Motor neuron (in vitro differentiated cells): ENCODE measurements at places on chromosomes 3 and 15. TPM values are rescaled to one million over a fixed set of nuclear protein-coding genes. Genes with fewer than 3 reads are reported as not detected.

DNA sequence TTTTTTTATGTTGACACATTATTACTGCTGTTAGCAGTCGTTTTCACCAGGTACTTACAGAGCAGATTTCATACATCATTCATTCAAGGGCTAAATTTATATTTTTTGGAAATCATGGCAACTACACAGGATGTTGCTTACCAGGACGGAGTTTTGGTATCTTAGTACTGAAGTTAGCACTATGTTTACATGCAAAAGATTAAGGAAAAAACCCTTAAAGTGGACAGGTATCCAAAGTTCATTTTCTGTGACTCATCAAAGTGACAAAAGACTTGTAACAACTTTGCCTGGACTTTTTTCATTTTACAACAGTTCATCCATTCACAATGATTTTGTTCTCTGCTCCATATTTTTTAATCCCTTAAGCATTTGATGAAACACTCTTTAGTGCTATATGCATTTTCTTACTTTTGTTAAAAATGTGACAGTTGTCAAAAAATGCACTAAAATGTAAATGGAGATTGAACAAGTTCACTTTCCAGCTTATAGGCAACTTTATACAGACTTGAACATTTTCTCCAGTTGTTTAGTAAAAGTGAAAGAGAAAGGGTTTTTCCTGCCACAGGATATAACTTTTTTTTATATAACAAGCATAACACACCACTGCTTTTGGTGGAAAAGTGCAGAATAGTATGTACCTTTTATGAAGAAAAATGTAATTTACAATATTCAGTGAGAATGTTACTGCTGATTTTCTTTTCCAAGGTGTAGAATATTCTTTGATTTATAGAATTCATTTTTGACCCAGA lies 104.1 kb downstream of the STT3B start:
- ATAC-seq, result no peak

- ATAC-seq, result no peak
Observed at GRCh38 chr3:169173231-169173630, 490.3 kb downstream of the MECOM start.

DNA sequence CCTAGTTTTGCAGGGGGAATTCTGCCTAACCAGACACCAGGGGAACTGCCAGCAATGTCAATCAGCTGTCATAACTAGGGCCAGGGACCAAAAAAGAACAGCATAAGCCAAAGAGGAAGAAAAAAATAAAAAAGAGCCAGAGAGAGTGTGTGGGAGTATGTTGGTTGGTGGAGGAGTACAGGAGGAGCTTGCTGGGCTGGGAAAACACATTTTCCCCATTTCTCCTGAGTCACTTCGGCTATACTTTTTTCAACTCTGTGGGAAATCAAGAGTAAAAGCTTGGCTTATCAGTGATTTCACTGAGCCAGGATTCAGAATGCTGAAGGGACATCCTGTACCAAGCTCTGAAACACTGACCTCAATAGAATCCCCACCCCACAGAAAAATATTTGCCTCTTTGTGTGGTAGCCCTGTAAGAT lies 144.7 kb upstream of the DPH6 start:
- ATAC-seq, result no peak

DNA sequence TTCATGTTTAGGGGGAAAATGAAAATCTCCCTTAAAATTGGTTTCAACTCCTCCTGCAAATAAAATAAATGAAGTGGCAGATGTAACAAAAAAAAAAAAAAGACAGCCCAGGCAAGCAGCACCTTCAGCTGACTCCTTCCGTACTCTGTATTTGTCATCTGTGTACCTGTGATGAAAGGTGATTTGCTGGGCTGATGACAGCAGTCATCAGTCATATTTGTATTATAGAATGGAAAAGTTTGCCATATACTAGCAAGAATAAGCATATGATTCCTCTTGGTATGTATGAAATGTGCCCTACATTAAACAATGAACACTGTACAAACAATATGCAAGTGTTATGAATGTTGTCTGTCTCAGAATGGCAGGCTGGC lies 44.1 kb upstream of the WWTR1 start:
- no peak for ATAC-seq

Gene RPL4
- total RNA-seq, result 4,583 and 5,023 TPM in 2 replicates

- ATAC-seq, result no peak
Observed at GRCh38 chr3:136725468-136725867, 26.7 kb downstream of the STAG1 start.

GRCh38 chr15:25170781-25171110 lies 216.0 kb downstream of the SNRPN start:
- no peak for ATAC-seq

Gene ILDR1
- total RNA-seq, result 0.19 TPM in 1 of 2 replicates, not detected in the other

GRCh38 chr15:39323706-39324105 lies 257.2 kb upstream of the THBS1 start:
- ATAC-seq, result no peak

- ATAC-seq, result no peak
Observed at GRCh38 chr3:100602506-100603444, 6.6 kb upstream of the ADGRG7 start.

Gene SLC22A13
- total RNA-seq, result 0.27 and 0.67 TPM in 2 replicates

DNA sequence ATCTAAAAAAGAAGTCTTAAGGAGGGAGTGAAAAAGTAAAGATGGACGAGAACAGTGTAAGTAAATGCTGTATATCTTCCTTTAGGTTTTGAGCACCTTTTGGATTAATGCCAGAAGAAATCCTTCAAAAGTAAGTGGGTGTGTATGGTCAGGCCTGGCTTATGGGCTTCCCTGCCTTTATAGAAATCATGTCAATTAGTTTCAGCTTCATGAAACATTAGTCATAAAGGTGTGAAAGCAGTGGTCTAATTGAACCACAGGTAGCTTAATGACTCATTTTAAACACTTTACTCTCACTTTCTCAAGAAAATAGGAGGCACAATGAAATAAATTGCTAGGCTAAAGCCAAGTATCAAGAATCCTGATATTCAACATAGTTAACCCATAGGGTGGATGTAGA lies 467.4 kb upstream of the DPPA4 start:
- no peak for ATAC-seq

Gene SLC51A
- total RNA-seq, result 3.1 and 4.1 TPM in 2 replicates

Gene RETNLB
- total RNA-seq, result not detected in 2 replicates

GRCh38 chr15:70575231-70576226 lies 187.8 kb downstream of the UACA start:
- ATAC-seq, result no peak

- ATAC-seq, result no peak
Observed at GRCh38 chr3:61518590-61518989, 42.8 kb upstream of the PTPRG start.

- peak; percentile 19 for ATAC-seq
Observed at GRCh38 chr15:50066202-50066601, 52.8 kb downstream of the ATP8B4 start.

DNA sequence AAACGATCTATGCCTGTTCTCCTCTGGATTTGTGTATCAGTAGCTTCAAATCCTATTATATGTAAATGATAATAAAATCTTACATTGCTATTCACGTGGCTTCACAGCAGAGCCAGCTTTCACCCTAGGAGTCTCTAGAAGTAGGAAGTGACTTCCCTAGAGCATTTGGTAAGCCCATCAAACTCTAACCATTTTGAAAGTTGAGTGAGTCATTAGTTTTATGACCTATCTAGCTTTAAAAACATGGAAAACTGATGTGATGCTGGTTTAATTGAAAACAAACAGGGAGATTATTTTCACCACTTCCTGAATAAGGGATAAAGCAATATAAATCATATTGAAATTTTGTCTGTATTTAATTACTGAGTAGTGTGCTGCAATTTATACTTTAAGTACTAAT lies 275.2 kb downstream of the EPHA6 start:
- ATAC-seq, result no peak

DNA sequence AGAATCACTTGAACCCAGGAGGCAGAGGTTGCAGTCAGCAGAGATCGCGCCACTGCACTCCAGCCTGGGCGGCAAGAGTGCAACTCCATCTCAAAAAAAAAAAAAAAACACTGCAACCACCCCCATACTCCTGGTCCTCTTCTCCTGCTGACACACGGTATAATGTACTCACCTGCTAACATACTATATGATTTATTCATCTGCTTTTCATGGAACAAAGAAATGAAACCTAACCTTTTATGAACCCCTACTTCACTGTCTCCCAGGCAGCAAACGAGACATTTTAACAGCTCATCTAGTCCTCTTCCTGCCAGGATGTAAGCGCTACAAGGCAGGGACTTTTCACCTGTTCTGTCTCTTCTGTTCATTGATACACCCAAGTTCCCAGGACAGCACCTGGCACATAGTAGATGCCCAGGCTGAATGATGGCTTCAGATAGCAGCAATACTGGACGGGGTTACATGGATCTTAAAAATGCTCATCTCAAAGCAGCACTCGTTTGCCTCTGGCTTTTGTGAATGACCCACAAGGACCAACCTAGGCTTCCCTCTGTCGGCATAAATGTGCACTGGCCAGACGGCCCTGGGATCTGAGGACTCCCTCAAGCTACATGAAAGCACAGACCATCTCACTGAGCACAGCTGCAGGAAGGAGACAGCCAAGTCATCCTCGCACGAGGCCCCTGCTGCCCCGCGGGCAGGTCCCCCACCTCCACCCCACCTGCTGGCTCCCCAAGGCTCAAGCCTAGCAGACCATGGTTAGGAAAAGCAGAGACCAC lies 20.3 kb downstream of the XXYLT1 start:
- peak; percentile 25 for ATAC-seq

- no peak for ATAC-seq
Observed at GRCh38 chr15:59543721-59544547, 67.6 kb upstream of the GCNT3 start.

GRCh38 chr3:146191051-146191450 lies 30.1 kb upstream of the PLOD2 start:
- no peak for ATAC-seq

DNA sequence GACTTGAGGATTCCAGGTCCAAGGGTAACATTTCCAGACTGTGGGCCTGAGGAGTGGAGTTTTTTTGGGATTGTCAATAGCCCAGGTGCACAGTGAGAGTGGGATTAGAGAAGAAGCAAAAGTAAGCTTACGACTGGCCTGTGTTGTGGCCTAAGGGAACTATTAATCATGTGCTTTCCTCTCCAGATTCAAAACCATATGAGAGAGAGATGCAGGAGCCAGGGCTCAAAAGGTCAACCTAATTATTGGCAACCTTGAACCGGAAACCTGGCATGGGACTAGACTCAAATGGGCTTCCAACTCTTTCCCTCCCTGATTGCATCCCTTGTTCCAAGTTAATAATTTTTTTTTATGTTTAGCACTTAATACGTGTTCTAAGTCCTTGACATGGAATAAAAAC lies 242.1 kb upstream of the THRB start:
- no peak for ATAC-seq

DNA sequence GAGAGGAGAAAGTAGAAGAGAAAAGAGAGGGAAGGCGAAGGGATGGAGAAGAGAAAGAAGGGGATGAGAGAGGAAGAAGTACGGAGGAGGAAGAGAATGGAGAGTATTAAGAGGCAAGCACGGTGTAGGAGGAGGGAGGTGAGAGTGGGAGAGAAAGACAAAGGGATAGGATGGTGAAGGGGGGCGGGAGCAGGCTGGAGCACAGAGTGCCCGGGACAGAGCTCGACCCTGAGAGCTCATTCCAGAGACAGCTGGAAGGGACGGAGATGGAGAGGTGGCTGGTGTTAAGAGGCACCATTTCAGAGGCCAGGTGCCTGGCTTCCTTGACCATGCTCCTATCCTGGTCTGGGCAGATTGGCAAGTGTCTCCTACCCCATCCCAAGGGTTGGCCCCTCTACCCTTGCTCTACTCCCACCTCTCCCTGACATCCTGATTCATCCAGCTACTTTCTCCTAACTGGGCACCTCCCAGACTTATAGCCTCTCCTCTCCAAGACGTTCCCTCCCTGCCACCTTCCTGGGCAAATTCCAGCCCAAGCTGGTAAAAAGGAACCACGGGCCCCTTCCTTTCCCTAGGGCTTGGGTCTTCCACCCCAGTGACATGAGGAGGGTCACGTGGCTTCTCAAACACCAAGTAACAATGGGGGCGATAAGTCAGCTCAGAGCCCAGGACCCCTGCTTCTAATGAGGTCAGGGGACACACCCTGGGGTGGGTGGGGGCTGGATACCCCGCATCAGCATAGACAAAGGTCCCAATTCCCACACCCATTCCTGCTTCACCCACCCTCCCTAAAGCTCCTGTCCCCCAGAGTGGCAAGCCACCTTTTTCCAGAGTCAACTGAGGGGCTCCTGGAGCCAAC lies 1.1 kb downstream of the CLCN2 start:
- ATAC-seq, result no peak

GRCh38 chr3:56980243-56980642 lies 80.2 kb upstream of the SPATA12 start:
- ATAC-seq, result no peak

DNA sequence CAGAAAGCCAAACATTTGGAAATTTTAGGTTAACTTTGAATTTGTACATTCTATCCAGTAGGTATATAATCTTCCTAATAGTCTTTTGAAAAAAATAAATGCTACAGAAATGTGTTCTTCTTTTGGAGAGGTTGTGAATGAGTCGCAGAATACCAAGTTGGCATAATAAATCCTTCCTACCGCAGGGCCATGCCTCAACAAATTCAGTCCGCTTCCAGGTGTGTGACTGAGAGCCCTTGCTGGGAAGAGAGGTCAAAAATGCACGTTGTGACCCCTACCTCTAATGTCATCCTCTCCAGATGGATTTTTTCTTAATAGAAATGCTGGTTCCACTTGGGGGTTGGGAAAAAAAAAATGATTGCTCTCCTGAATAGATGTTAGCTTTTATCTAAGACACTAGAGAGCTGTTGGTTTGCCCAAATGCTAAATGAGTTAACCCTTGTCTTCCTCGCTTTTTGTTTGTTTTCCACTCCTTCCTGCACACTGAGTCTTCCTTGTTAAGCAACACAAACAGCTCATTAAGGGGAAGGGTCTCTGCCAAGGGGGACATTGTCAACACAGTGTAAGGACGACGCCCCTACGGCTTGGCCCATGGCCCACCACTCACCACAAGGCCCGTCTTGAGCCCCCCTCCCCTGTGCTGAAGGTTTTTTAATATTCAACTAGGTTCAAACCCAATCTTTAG lies 33.9 kb downstream of the RLBP1 start:
- ATAC-seq, result no peak

Gene KCNAB1
- total RNA-seq, result 2.0 and 2.7 TPM in 2 replicates

Gene ZMYND10
- total RNA-seq, result 1.1 and 2.3 TPM in 2 replicates

Gene ALG1L2
- 0.65 TPM in 1 of 2 replicates, not detected in the other for total RNA-seq

Gene ARIH1
- 28.2 and 32.7 TPM in 2 replicates for total RNA-seq

DNA sequence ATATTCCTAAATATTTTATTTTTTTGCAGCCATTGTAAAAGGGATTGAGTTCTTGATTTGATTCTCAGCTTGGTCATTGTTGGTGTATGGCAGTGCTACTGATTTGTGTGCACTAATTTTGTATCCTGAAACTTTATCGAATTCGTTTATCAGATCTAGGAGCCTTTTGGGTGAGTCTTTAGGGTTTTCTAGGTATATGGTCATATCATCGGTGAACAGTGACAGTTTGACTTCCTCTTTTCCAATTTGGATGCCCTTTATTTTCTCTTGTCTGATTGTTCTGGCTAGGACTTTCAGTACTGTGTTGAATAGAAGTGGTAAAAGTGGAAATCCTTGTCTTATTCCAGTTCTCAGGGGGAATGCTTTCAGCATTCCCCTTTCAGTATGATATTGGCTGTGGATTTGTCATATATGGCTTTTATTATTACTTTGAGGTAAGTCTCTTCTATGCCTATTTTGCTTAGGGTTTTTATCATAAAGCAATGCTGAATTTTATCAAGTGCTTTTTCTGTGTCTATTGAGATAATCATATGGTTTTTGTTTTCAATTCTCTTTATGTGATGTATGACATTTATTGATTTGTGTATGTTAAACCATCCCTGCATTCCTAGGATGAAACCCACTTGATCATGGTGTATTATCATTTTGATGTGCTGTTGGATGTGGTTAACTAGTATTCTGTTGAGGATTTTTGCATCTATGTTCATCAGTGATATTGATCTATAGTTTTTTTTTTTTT lies 11.4 kb upstream of the SLC9A9 start:
- no peak for ATAC-seq
